ENCODE measurements at places on chromosomes 1 and 21.

GRCh38 chr1:57046462-57046861 lies 80.6 kb upstream of the C8B start:
- no peak overlapping the region for H3K4me3 ChIP-seq
- H3K27ac ChIP-seq, result no peak overlapping the region
- H3K4me1 ChIP-seq, result no peaks in the 10 kb centered on the region
- no peak for DNase-seq
- no peaks in the 10 kb centered on the region for H3K36me3 ChIP-seq

DNA sequence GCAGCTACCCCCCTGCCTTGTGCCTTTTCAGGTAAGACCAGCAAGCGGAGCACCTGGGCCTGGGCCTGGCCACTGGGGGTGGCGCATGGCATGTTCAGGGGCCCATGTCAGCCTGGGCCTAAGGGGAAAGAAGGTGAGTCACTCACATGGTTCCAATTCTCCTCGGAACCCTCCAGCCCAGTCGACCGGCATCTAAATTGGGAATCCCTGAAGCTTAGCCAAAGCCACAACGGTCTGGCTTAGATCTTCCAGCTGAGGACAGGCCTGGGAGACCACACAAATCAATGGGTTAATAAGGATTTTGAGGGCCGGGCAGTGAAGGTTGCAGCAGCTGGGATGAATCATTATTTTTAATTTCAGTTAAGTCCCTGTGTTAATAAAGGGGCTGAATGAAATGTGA lies 145.1 kb upstream of the SMYD2 start:
- no peak overlapping the region for H3K27ac ChIP-seq
- peaks cover 2% of the 10 kb centered on the region for H3K36me3 ChIP-seq
- no peak overlapping the region for H3K4me3 ChIP-seq
- peaks cover 14% of the 10 kb centered on the region for H3K4me1 ChIP-seq
- H3K27me3 ChIP-seq, result no peaks in the 10 kb centered on the region

DNA sequence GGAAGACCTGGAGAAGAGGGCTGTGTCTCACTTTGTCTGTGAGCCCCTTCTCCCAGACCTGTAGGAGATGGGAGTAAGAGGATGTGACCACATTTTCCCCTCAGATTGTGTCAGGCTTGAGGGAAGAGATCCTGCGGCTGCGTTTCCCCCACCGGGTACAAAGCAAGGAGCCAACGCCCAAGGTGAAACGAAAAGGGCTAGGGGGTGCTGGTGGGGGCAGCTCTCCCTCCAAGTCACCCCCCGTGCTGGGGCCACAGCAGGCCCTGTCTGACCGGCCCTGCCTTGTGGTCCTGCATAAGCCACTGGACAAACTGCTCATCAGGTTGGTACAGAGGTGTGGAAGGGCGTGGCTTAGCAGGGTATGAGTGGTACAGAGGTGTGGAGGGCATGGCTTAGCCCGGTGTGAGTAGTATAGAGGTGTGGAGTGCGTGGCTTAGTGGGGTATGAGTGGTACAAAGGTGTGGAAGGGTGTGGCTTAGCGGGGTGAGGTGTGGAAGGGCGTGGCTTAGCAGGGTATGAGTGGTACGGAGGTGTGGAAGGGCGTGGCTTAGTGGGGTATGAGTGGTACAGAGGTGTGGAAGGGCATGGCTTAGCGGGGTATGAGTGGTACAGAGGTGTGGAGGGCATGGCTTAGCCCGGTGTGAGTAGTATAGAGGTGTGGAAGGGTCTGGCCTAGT lies 30.6 kb downstream of the HYI start:
- H3K4me1 ChIP-seq, result no peaks in the 10 kb centered on the region
- H3K36me3 ChIP-seq, result peaks cover 6% of the 10 kb centered on the region
- H3K4me3 ChIP-seq, result no peak overlapping the region
- H3K27me3 ChIP-seq, result no peaks in the 10 kb centered on the region

DNA sequence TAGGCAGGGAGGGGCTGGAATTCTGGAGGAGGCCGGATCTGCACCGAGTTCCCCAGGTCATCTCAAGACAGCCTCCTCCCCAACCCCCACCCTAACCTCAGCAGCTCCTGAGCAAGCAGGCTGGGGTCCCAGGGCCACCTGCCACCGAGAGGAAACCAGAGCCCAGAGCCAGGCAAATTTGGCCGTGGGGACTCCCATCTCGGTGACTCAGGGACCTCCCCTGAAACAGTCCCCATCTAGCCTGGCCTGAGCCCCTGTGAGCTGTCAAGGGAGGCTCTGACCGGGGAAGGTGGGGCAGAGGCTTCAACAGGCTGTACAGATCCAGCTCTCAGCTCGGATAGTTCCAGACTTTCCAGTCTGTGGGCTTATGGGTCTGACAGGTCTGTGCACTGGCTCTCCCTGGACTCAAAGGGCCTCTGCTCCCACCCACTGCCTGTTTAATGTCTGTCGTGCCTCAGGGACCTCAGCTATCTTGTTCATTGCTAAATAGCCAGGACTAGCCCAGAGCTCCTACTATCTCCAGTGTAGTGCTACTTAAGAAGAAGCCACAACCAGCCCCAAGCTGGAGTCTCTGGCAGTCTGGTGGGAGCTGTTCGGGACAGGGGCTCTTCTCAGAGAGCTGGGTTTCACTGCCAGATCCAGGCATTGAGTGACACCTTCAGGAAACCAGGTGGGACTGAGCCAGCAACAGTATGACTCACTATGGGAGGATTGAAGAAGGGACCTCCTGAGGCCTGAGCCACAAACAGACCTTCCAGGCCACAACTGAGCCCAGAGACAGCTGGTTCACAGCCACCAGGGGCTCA lies 25.6 kb downstream of the MATN1 start:
- H3K36me3 ChIP-seq, result no peaks in the 10 kb centered on the region
- H3K27ac ChIP-seq, result no peak overlapping the region
- DNase-seq, result no peak
- H3K27me3 ChIP-seq, result no peaks in the 10 kb centered on the region

DNA sequence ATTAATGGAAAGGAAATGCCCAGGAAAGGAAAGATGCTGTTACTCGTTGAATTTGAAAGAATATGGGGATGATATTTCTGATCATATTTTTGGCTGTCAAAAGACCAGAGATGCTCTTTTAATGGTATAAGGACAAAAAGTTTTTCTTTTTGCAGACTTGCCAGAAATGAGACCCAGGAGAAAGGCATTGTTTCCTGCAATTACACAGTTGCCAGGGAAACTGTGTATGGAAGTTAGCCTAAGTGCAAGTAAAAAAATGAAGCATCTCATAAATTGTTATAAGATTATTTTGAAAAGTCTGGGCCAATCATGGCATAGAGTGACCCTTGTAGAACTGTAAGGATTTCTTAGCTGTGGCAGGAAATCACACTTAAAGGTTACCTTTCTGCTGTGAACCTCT lies 155.7 kb upstream of the BEND5 start:
- no peaks in the 10 kb centered on the region for H3K4me1 ChIP-seq
- no peak overlapping the region for H3K27ac ChIP-seq
- H3K4me3 ChIP-seq, result no peak overlapping the region

DNA sequence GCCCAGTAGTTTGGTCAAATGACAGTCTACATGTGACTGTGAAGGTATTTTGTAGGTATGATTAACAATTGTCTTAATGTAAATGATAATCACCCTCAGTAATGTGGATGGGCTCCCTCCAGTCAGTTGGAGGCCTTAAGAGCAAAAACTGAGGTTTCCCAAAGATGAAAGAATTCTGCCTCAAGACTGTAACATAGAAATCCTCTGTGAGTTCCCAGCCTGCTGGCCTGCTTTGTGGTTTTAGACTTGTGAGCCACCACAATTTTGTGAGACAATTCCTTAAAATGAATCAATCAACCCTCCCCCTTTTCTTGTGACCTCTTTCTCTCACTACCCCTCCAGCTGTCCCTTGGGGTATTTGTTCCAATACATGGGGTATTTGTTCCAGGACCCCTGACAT lies 226.4 kb upstream of the DPYD start:
- no peaks in the 10 kb centered on the region for H3K27me3 ChIP-seq
- no peak overlapping the region for H3K27ac ChIP-seq
- DNase-seq, result no peak
- H3K4me3 ChIP-seq, result no peak overlapping the region
- H3K4me1 ChIP-seq, result no peaks in the 10 kb centered on the region

DNA sequence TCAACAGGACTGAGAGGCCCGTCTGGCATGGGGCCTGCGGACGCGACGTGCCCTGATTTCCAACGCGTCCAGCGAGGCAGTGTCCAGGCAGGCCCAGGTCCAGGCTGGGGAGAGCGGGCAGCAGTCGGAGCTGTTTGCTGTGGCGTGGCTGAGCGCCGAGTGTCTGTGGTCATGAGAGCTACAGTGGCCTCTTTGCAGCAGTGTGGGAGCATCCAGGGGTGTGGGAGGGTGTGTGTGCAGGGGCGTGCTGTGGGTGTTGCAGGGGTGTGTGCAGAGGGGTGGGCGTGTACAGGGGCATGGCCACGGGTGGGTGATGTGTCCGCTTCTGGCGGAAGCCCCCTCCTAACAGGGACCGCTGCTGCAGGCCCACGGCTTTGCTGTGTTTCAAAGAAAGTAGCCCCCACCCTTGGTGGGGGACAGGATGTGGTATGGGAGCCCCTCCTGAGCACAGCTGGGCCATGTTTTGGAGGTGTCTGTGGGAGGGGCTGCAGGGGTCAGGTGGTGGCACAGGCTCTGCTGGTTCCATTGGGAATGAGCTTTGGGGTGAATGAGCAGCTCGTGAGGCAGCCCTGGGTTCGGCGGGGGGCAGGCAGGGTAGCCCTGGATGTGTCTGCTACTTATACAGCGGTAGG lies 17.7 kb downstream of the PLCH2 start:
- H3K4me3 ChIP-seq, result no peak overlapping the region
- H3K27me3 ChIP-seq, result no peaks in the 10 kb centered on the region
- DNase-seq, result no peak
- no peaks in the 10 kb centered on the region for H3K36me3 ChIP-seq

DNA sequence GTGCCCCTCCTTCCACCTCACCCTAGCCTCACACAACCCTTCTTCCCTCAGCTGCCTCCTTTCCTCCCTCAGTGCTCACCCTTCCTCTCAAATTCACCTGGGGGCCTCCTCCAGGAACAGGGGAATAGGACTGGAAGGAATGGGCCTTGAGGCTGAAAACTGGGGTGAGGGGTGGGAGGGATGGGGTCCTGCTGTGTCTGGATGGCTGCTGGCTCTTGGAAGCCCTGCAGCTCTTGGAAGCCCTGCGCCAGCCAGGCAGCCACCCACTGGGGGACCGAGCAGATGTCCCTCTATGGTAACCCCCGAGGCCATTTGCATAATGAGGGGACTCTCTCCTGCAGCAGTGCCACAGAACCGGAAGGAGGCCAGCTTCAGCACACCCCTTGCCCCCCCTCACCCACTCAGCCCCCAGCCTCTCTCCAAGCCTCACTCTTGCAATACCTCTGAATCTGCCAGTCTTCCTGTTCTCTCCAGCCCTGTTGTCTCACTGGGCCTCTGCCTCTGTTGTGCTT lies 85.2 kb downstream of the KIRREL1 start:
- peaks cover 5% of the 10 kb centered on the region for H3K36me3 ChIP-seq
- H3K4me3 ChIP-seq, result no peak overlapping the region
- H3K4me1 ChIP-seq, result peaks cover 33% of the 10 kb centered on the region

- no peak overlapping the region for H3K27ac ChIP-seq
- peaks cover 8% of the 10 kb centered on the region for H3K4me1 ChIP-seq
- no peaks in the 10 kb centered on the region for H3K27me3 ChIP-seq
- H3K4me3 ChIP-seq, result no peak overlapping the region
- DNase-seq, result no peak
Measured at GRCh38 chr1:85611856-85612255, 31.3 kb downstream of the CCN1 start.

DNA sequence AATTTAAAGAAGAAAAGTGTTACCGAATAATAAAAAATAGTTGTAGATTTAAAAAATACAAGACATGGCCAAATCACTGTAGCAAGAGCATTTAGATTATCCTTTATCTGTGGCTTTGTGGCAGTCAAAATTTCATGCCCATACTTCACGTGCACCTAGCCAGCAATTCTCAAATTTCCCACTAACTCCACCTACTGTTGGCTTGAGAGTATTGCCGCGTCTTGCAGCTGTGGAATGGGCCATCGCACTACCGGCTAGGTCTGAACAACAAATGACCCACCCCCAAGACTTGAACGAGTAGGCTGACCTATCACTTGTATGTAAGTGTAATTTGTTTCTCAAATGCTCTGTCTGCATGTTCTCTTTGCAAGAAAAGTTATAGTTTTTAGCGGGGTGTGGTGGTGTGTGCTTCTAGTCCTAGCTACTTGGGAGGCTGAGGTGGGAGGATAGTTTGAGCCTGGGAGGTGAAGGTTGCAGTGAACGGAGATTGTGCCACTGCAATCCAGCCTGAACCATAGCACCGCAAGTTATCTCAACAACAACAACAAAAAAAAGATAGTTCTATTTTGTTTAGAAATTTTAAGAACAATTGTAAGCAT lies 4.1 kb downstream of the KRTAP13-4 start:
- no peak overlapping the region for H3K4me3 ChIP-seq
- peaks cover 29% of the 10 kb centered on the region for H3K27me3 ChIP-seq

- no peak overlapping the region for H3K27ac ChIP-seq
- H3K4me3 ChIP-seq, result no peak overlapping the region
- H3K36me3 ChIP-seq, result no peaks in the 10 kb centered on the region
- H3K27me3 ChIP-seq, result no peaks in the 10 kb centered on the region
Measured at GRCh38 chr1:59915516-59915915, 11.1 kb downstream of the CYP2J2 start.

- H3K36me3 ChIP-seq, result peaks cover 6% of the 10 kb centered on the region
- no peak overlapping the region for H3K27ac ChIP-seq
- no peaks in the 10 kb centered on the region for H3K4me1 ChIP-seq
- H3K27me3 ChIP-seq, result no peaks in the 10 kb centered on the region
Measured at GRCh38 chr1:56236688-56237087, 342.7 kb downstream of the PLPP3 start.

GRCh38 chr1:20410503-20410902 lies 75.5 kb downstream of the CAMK2N1 start:
- DNase-seq, result no peak
- H3K4me1 ChIP-seq, result no peaks in the 10 kb centered on the region
- H3K27me3 ChIP-seq, result peaks cover 32% of the 10 kb centered on the region

DNA sequence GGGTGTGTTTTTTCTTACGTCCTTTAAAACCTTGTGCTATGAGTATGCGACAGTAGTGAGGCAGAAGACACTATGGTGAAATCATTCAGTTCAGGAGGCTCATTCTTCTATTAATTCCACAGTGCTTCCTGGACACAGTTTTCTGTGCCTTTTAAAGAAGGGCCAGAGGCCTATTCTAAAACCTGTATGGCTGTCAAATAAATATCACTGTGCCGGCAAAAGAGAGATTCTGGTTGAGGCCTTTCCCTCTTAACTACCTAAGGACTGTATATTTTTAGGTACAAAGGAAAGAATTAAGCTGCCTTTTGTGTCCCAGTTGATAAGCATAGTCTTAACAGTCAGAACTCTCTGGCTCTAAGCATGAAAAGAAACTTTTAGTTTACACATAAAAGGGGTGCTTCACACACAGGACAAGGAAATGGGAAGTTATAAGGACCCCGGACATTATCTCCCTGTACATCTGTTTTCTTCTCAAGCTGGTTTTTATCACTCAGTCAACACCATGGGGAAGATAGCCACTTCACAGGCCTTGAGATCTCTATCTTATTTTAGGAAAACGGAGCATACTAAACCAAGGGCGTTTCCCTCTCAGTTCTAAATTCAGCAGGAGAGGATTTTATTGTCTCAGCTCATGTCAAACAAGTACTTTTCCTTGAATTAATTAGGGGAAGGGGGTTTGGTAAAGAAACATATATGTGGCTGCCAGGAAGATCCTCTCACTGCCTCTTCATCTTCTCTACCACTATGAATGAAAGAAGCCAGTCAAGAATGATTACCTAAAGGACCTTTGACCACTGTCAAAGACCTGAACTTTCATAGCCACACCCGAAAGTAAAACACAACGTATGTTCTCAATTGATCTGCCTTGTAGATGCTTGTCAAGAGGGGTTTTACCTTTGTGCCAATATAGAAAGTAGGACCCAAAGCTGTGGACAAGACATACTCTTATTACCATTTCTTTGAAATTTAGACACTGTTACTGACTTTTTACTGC lies 71.4 kb upstream of the HSPA13 start:
- H3K27ac ChIP-seq, result no peak overlapping the region
- H3K36me3 ChIP-seq, result no peaks in the 10 kb centered on the region
- no peaks in the 10 kb centered on the region for H3K4me1 ChIP-seq

Data from neural crest cell (in vitro differentiated cells).